Muscle of back (tissue), 13 donors: ENCODE measurements at places on chromosomes 3 and 15. TPM values are rescaled to one million over a fixed set of nuclear protein-coding genes. Genes with fewer than 3 reads are reported as not detected.

The OR5AC2 gene
- polyA plus RNA-seq, result not detected

GRCh38 chr15:71002316-71002715 lies 109.7 kb downstream of the LRRC49 start:
- DNase-seq, result no peak

DNA sequence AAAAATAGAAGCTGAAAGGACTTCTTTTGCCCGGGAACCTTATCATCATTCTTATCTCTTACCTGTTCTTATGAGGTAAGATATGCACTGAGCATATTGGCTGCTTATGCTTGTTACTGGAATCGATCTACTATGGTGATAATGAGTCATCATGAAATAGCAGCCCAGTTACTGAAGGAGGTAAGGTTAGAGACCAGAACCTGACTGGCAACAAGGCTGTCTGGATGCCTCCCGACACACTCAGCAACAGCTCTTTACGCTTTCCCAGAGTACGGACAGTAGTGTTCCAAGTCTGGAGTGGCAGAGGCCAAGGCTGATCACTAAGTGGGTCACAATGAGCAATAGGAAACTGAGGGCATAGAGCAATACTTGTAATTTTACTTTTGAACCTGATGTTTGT lies 314.1 kb downstream of the NLGN1 start:
- DNase-seq, result no peak

- no peak for DNase-seq
Measured at GRCh38 chr3:182046166-182046764, 334.5 kb downstream of the SOX2 start.

DNA sequence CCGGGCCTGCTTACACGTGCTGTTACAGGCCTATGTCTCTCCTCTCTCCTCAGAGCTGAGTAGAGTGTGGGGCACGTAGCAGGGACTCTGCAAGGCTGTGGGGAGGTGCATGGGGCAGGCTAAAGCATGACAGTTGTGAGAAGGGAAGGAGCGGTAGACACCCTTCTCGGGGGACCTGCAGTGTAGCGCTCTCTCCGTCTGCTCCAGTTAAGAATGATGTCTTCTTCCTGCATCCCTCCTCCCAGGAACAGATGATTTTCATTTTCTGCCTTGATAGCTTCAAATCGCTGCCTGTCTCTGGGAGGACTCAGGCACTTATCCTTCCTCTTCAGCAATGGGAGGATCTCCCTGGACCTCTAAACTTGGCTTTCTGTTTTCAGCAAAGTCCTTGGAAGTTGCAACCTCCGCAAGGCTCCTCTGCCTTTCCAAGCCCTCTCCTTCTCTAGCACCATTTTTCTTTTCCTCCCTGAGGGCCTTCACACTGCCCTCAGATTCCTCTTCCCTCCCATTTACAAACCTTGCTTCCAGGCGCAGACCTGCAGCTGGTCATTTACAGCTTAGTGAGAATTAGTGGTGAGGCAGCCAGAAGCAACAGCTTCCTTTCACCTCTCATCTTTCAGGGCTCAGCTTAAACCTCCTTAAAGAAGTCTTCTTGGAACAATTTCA lies 23.4 kb upstream of the TLE3 start:
- peak; percentile 24 for DNase-seq

GRCh38 chr3:184815046-184815930 lies 3.3 kb downstream of the VPS8 start:
- DNase-seq, result no peak

DNA sequence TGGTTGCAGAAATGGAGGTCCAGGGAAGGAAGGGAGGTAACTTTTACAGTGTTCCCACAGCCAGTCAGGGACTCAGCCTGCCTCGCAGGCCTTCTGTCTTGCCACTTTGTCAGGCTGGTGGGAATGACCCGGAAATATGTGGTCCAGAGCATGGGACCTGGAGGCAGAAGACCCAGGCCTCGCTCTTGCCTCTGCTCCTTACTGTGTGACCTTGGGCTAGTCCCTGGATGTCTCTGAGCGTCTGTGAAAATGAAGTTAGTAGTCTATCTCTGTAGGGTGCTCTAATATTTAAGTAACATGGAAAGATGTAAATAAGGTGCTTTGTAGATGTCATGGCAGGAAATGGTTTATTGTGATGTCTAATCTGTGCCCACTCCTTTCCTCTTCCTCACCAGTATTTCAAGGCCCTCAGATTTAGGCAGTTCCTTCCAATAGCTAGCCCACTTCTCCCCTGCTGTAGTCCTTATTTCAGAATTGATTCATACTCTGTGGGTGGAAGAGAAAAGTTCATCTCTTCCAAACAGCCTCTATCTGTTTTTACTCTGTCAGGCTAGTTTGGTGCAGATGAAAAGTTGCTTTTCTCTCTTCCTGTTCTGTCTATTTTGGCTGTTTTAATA lies 9.1 kb downstream of the CORO2B start:
- DNase-seq, result no peak

DNA sequence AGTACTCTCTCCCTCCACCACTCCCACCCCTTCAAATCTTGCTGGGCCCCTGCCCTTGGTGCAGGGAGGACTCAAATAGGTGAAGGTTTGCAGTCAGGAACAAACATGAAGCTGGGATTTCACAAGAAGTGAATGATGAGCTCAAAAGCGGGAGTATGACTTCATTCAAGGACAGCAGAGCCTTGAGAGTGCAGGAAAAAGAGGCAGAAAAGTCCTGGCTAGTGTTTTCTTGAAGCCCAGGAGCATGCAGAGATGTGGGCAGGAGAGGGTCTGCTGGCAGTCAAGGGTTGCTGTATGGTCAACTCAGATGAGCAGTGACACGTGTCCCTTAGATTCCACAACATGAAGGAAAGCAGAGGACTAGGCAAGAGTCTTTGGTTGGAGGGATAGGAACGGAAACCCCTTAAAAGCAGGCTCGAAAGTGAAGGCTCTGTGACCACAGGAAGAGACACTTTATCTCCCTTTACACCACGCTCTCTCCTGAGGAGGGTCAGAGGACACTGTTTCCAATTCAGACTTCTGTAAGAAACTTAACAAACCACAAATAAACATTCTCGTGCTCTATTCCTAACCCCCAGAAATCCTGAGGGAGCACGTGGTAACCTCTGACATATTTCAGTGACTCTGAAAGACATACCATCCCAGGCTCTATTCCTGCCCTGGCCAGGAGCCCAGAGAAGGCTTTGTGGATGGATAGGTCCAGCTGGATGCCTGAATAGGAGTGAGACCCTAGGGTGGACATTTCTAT lies 168.0 kb upstream of the NDN start:
- no peak for DNase-seq

DNA sequence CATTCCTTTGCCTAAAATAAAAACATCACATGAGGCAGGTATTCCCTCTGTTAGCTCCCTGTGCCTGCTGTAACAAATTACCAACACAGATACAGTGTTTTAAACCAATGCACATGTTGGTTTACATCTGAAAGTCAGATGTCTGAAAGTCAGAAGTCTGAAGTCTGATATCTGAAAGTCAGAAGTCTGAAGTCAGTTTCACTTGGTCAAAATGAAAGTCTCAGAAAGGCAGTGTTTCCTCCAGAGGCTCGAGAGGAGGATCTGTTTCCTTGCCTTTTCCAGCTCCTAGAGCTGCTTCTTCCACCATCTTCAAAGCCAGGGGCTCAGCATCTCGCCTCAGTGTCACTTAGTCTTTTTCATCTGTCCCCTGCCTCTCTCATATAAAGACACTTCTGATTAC lies 22.0 kb downstream of the SST start:
- no peak for DNase-seq
